ENCODE measurements at places on chromosomes 2 and 18.

DNA sequence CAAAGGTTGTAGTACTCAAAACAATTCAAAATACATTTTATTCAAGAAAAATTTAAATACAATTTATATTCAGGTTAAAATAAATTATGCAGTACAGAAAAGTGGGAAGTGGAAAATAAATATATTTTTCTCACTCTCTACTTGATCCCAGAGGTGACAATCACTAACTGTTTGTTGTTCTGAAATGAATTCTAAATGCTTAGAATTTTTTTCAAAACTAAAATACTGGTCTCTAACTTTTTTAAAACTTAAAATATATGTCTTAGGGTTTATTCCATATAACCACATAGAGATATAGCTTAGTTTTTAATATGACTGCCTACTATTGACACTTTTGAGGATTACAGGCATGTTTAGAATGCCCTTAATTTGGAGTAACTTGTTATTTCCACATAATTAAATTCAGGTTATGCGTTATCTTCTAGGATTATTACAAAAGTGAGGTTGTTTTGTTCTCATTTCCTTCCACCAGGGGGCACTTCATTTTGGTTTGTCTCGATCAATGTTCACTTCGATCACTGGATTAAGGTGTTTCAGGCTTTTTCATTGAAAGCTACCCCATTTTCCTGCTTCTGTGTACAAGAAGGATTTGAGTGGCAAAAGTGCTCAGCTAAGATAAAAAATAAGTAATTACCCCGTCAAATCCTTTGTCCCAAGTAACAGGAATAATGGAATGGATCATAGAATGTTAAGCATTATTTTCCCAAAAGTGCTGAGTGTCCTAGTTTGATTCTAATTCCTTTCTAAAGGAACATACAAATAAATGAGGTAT, 27.1 kb upstream of the TFPI start:
- peak; percentile 71 for DNase-seq

- no peak for DNase-seq
Observed at GRCh38 chr2:27572439-27572838, 10.4 kb upstream of the ZNF512 start.

DNA sequence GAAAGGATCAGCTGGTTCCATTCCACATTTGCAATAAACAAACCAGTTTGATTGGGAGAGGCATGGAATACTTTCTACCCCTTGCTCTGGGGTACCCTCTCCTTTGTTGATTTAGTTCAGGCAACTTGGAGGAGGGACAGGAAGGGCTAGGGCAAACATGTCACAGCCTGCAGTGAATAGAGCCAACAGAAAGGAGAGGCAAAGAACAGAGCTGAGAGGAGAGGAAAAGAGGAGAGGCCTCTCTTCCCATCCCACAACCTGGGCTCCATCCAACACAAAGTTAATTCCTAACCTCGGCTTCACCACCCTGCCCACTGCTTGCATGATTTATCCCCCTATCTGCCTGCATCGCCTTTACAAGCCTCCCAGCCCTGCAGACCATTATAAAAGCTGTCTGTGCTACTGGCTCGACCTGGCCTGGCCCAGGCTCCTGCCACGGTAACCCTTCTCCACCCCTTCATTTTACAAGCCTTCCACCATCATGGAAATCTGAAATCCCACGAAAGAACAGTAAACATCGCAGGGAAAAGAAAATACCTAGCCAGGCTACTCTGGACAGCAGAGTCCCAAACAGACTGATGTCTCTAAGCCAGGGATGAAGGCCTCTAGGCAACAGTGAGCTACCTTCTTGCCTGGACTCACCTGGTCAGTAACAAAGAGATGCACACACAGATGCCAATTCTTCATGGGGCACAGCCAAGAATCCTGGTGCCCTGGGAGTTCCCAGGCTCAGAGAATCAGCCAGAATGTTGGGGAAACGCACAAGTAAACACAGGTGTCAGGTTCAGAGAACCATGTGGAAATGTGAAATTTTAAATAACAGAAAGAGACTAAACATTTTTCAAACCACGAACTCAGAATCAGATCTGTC, 43.6 kb downstream of the NHEJ1 start:
- no peak for DNase-seq

DNA sequence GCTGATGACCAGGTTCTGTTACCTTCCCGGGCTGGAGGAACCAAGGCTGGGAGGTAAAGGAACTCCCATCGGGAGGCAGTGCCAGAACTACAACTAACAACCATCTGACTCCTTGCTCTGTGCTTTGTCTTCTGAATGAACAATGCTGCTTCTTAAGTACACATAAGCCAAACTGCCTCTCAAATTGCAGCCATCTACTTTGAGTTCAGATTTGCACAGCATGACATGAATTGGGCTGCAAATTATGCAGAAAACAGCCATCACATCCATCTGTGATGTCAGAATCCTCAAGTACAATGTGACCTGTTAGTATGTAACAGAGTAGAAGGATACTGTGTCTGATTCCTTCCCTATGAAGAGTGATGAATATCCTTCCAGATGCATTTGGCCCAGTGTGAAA, 290.6 kb downstream of the ZNF521 start:
- no peak for DNase-seq

- no peak for DNase-seq
Observed at GRCh38 chr2:159661286-159661685, 44.9 kb upstream of the BAZ2B start.

DNA sequence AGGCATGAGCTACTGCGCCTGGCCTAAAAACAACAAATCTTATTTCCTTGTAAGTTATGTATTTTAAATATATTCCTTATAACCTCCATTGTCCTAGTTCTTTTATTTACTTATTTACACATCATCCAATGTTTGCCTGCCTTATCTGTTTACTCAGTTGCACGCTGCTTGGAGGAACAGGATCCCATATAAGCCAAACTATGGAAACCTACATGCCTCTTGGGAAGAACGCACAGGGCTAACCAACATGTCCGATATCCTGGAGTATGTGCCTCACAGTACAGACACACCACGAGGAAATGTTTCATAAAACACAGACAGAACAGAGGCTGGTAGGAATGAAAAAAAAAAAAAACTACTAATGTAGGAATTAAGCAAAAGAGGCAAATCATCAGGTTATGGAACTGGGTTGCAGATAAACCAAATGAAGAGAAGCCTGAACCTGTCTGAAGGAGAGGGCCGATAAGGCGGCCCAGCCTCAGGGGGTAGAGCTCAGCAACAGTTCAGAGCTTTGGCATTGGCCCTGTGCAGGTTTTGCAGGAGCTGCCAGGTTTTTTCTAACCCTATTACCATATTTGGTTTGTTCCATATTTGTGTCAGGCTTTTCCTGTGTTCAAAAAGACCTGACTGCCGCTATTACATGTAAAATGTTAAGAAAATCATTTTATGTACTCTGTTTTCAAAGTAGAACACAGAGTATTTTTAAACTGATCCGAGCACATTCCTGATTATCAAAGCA, 19.9 kb upstream of the SP3 start:
- DNase-seq = no peak

DNA sequence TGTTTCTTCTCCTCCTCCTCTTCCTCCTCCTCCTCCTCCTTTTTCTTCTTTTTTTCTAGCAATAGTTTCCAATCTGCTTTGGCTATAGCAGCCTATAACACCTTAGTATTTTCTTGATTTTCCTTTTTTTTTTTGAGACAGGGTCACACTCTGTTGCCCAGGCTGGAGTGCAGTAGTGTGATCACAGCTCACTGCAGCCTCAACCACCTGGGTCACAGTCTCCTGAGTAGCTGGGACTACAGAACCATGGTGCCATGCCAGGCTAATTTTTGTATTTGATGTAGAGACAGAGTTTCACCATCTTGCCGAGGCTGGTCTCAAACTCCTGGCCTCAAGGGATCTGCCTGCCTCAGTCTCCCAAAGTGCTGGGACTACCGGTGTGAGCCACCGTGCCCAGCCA, 10.7 kb upstream of the THNSL2 start:
- no peak for DNase-seq

- no peak for DNase-seq
Observed at GRCh38 chr18:79121746-79122474, 52.7 kb downstream of the ATP9B start.

DNA sequence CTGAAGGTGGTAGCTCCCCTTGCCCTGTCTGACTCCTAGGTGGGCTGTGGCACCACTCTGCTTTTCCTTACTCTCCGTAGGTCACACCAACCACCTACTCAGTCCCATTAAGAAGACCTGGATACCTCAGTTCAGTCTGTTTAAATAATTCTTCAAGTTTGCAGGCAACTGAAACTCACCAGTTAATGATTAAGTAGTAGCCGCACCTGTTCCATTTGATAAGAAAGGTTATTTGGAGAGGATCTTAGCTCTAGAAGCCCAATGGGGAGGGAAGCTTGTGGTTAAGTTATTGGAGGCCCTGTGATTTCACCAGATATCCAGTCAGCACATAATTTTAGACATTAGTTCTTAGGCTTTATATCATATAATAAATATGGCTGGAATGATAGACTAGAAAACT, 1193.0 kb downstream of the DPP10 start:
- DNase-seq = no peak

DNA sequence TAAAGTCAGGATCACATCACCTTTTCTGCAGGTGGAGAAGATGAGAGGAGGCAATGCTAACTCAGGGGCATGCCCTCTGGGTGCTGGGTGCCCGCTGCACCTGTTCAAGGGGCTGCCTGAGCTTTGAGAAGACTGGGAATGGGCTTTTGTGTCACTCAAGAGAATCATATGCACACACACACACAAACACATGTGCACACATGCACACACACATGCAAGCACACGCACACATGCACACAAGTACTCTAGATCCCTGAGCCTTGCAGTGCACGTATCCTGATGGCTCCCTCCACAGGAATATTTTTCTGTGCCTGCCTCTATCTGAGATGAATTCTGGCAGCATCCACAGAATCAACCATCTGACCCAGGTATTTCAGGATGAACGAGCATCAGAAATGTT, 110.0 kb upstream of the TEX51 start:
- no peak for DNase-seq

GRCh38 chr18:70296289-70296688, 7.4 kb downstream of the SOCS6 start:
- no peak for DNase-seq

DNA sequence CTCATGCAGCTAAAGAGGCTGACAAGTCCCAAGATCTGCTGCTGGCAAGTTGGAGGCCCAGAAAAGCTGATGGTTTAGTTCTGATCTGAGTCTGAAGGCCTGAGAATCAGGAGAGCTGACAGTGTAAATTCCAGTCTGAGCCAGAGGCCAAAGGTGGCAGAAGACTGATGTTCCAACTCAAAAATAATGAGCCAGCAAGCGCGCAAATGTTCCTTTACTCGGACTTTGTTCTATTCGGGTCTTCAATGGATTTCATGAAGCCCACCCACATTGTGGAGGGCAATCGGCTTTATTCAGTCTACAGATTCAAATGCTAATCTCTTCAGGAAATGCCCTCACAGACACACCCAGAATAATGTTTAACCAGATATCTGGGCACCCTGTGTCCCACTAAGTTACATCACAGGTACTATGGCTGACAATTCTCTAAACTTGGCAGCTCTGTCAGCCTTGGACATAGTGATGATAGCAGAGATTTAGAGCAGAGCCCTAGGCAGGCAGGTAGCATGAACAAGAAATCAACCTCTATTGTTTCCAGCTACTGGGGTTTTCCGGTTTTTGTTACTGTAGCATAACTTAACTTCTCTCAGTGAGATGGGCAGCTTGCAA, 318.5 kb downstream of the HRH4 start:
- DNase-seq = no peak

GRCh38 chr18:6661692-6662415, 67.7 kb upstream of the ARHGAP28 start:
- DNase-seq = no peak
